Left lobe of liver (tissue), 2 donors: ENCODE measurements at places on chromosomes 13 and 19. TPM values are rescaled to one million over a fixed set of nuclear protein-coding genes. Genes with fewer than 3 reads are reported as not detected.

Gene SLAIN1
- 3.1 TPM for total RNA-seq

DNA sequence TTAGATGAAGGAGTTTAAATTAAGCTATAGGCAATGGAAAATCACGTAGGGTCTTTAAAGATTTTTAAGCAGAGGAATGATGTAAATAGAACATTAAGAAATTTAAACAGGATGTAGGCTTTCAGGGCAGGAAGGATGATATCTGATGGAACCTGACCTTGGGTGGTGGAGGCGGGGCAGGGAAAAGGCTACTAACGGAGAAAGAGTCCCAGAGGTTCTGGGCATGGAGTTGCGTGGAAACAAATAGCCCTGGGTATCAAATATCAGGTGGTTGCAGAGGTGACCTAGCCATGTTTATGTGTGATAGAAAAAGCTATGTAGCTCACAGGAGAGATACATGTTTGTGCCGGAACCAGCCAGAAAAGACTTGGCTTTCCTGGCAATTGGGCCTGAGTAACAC, 7.8 kb upstream of the CDK8 start:
- no peak for DNase-seq

DNA sequence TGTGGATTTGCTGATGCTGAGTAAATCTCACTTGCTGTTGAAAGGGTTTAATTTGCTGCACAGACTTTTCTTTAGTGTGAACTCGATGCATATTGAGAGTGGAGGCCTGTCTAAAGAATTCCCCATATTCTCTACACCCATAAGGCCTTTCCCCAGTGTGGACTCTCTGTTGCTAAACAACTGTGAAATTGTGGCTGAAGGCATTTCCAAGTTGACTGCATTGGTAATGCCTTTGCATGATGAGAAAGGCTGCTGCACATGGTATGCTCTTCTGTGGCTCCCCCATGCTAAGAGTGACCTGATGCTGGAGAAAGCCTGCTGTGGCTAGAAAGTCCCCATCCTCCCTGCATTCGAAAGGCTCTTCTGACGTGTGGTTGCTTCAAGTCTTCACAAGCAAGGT, 6.6 kb upstream of the ZNF599 start:
- DNase-seq: no peak

Gene NLRP9
- not detected for total RNA-seq

Gene VAV1
- 3.1 TPM for total RNA-seq

DNA sequence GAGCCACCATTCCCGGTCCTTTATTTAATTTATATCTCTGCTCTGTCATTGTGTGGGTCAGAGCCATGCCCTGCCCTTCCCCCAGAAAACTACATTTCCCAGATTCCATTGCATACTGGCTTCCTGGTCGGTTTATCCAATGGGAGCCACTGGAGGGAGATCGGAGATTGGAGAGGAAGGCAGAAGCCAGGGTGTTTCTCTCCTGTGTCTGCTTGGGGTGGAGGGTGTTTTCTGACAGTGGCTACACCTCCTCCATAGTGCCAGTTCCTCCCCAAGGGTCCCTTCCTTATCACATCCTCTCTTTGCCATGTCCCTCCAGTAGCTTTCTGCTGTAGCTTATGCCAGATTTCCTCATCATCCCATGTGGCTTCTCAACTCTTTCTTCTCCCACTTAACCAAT, 19.0 kb downstream of the OLFM2 start:
- DNase-seq: peak; percentile 48

- DNase-seq: no peak
Measured at GRCh38 chr13:50910485-50910805, 854 bp downstream of the RNASEH2B start.

- DNase-seq: no peak
Measured at GRCh38 chr13:35598233-35598632, 121.7 kb upstream of the MAB21L1 start.

DNA sequence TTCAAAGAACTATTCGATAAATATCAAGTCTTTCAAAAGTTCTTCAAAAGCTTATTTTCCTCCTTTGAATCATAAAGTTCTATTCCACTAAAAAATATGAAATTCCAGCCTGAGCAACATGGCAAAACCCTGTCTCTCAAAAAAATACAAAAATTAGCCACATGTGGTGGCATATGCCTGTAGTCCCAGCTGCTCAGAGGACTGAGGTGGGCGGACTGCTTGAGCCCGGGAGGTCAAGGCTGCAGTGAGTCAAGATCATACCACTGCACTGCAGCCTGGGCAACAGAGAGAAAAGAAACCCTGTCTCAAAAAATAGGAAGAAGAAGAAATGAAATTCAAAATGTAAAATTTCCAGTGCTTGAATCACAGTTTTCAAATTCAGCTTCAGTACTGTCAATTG, 24.6 kb downstream of the CAB39L start:
- DNase-seq: no peak

DNA sequence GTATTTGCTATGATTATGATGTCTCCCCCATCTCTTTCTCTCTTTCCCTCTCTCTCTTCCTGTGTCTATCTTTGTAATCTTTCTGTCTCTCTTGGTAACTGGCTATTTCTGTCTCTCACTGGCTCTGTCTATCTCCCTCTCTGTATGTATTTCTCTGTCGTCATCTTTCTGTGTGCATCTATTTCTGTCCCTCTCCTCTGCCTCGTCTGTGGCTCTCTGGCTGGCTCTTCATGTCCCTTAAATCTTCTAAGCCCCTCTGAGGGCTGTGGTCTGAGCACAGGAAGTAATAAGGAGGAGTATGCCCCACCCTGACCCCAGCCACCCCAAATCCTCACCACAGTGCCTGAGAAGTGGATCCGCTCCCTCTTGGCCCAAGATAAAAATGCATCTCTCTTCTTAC, 104.4 kb downstream of the DNAJC15 start:
- no peak for DNase-seq

Gene PSG1
- total RNA-seq: not detected

DNA sequence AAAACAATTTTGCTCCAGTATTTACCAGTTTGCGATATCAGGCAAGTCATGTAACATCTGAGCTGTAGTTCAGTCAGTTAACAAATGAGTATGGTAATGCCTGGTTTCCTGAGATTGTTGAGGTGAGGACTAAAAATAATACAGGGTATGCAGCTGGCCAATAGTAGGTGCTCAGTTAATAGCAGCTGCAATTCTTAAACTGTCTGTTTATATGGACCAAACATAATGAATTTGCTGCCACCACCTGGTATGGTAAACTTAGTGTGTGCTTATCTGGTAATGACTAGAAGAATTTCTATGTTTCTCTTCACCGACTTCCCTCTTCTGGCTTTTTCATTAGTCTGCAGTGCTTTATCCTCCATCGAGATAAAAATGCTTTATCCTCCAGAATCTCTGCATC, 9.1 kb downstream of the ZMYM2 start:
- no peak for DNase-seq

Gene ICAM3
- 38.6 TPM for total RNA-seq

Gene RNF113B
- not detected for total RNA-seq

- no peak for DNase-seq
Measured at GRCh38 chr19:51971624-51972023, 15.0 kb downstream of the ZNF350 start.

DNA sequence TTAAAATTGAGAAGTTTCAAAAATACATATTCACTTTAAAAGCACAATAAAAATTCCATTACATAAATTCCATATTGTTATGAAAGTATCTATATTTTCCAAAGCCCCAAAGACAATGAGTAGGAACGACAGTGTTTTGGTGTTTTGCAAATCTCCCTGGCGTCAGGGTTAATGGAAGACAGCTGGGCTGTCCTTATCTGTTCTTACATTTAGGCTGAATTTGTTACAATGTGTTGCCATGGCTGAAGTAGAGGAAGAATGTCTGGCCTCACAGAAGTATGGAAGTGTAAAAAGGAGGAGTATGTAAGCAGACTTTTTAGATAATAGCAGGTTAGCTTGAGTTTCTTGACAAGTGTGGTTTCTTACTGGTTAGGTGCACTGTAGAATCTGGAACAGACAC, 124.4 kb upstream of the SPATA13 start:
- no peak for DNase-seq

Gene ERF
- total RNA-seq: 35.9 TPM

Gene LMTK3
- 0.43 TPM for total RNA-seq

DNA sequence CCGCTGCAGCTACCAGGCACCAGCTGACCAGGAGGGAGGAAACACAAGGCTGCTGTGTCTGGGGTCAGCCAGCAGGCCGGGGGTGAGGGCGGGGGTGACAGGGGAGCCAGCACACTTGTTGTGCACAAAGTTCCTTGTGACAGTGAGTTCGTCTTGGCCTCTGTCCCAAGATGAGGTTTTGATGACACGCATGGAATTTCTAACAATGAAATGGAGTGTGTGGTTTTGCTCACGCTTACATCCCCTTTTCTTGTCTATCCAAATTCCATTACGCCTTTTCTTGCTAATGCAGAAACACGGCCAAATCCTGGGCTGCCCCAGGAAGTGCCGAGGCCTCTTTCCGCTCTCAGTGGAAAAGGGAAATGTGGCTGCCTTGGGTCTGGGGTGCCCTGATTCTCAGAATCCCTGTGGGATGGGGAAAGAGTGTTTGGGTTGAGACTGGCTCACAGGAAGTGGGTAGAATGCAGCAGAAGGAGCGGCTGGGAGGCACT, 73.8 kb downstream of the GADD45B start:
- DNase-seq: no peak

Gene SNRPA
- 23.6 TPM for total RNA-seq

DNA sequence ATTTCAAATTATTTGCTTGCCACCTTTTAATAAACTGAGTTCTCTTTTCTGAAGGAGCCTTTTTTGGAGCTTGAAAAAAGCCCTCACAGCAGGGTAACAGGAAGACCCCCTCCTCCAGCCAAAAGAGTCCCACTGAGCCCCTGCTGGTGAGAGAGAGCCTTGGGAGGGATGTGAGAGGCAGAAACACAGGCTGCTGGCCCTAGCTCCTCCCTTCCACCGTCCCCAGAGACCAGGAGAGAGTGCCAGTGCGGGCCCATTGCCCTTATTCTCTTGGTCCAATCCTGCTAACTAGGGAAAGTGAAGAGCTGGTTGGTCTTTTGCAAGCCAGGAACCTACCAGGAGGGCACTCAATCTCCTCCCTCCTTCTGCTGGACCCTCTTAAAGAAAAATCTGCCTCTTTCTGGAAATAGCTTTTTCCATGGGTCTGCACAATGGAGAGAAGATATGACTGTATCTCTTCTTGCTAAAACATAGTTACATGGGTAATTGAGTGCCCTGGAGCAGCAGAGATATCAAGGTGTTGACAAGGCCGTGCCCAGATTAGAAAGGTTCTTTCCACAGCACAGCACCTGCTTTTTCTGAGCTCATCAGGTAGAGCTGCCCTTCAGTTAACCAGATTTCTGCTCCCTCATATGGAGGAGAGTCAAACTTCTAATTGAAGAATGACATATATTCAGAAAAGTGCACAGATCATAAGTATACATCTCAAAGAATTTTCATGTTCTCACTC, 113.9 kb downstream of the LRCH1 start:
- no peak for DNase-seq

Gene GRK1
- not detected for total RNA-seq

DNA sequence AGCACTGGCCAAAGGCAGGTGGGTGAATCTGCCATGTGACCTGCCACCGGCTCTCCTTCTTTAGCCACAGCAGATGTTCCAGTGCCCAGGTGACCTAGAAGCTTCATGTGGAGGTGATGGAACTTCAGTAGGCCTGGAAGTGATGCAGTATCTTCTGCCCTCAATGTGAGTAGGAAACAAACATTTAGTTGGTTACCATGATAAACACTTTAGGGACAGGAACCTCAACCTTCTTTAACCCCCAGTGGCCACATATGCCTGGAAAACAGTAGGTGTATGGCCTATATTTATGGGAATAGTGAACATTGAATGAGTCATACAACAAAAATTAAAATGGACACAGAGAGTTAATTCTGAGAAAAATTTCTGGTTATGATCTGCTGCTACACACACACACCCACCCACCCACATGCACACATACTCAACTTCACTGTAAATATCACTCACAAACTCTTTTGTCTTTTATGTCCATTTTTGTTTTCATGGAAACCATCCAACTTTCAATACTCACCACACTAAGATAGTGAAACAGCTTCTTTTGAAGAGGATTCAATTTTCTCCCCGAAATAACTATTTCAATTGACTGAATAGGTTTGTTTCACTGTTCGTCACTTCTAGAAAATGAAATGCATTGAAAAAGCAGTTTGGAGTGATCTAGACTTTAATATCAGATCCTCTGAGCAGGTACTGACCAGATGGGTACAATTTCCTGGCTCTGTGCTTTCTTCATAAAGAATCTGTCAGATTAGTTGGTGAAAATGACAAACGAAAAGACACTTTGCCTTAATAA, 97.3 kb downstream of the STARD13 start:
- no peak for DNase-seq

DNA sequence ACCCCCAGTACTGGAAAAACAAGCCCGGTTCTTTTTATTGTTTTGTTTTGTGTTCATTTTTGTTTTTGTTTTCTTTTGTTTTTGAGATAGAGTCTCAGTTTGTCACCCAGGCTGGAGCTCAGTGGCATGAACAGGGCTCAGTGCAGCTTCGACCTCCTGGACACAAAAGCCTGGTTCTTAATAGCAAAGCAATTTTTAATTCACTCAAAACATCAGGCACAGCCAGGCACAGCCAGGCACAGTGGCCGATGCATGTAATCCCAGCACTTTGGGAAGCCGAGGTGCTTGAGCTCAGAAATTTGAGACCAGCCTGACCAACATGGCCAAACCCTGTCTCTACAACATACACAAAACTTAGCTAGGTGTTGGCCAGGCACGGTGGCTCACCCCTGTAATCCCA, 30.7 kb downstream of the INSR start:
- DNase-seq: no peak

Gene TLE2
- 12.8 TPM for total RNA-seq

DNA sequence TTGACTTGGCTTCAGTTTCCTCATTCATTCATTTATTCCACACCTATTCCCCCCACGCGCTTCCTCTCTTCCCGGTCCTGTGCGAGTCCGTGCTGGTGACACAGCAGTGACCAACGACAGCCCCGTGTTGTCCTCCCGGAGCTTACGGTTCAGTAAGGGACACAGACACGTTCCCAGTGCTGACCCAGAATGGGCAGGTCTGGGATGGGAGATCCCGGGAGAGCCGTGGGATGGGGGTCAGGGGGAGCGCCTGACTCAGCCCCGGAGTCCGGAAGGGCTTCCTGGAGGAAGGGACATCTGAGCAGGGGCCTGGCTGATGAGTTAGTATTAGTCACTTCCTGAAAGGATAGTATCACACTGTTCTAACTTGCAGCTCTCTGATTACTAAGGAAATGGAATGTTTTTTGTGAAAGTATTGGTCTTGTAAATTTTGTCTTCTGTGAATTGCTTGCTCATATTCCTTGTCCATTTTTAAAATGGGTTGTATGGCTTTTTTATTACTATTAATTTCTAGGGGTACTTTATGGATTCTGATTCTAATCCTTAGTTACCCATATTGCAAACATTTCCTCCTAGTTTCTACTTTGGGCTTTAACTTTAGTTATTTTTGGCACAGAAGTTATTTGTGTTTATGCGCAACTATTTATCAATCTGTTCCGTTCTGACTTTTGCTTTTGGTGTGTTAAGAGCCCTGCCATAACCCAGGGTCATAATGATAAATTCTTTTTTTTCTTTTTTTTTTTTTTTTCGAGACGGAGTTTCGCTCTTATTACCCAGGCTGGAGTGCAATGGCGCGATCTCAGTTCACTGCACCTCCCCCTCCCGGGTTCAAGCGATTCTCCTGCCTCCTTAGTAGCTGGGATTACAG, 708 bp upstream of the ERCC1 start:
- DNase-seq: peak; percentile 65

- no peak for DNase-seq
Measured at GRCh38 chr13:71492346-71492871, 374.6 kb downstream of the DACH1 start.

- no peak for DNase-seq
Measured at GRCh38 chr13:38866649-38867048, 124.0 kb downstream of the STOML3 start.

Gene KCNC3
- total RNA-seq: 4.0 TPM

Gene KXD1
- total RNA-seq: 30.4 TPM

Gene TEX26
- total RNA-seq: not detected
